Activated CD8-positive, alpha-beta memory T cell treated with anti-CD3 and anti-CD28 coated beads for 48 hours (primary cell): ENCODE measurements at places on chromosomes 6 and 20.

DNA sequence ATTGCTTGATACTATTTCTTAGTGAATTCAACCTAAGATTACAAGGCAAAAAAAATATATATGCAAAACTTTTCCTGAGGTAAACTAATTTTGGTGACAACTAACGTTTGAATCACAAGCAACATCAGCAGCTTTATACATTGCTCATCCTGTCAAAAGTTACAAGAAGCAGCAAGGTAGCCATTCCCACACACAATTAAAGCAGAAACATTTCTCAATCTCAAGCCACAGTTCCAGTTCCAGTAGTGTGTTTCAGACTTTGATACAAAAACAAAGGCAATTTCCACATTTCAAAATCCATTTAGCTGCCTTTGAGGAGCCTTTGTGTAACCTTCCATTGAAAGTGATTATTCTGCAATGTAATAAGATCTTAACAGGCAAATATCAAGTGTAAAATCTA lies 191.0 kb downstream of the WDR27 start:
- no peak for DNase-seq

GRCh38 chr6:16118825-16119224 lies 10.1 kb upstream of the MYLIP start:
- DNase-seq, result no peak

DNA sequence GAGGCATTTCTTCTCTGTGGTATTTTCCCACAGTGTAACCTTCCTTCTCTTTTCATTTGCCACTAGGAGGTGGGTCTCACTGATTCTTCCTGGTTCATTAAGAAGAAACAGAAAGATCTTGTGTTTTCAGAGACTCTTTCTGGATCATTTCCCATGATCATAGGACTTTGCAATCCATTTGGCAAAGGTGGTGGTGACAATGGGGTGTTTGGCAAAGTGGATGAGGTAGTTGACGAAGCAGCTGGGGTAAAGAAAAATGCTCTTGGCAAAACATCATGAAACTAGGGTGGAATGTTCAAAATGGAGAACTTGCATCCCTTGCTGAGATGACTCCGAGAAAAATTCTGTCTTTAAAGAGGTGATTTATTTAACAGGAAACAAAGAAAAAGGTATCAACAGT lies 50.6 kb downstream of the TRAF3IP2 start:
- no peak for DNase-seq

- no peak for DNase-seq
Measured at GRCh38 chr20:4131911-4132310, 116.6 kb upstream of the RNF24 start.

GRCh38 chr6:134741200-134741536 lies 208.7 kb downstream of the ALDH8A1 start:
- DNase-seq, result no peak
